ENCODE measurements at places on chromosomes 16 and 17. TPM values are rescaled to one million over a fixed set of nuclear protein-coding genes. Genes with fewer than 3 reads are reported as not detected.
A peak's percentile ranks its signal among the peaks of the same experiment; 100 is the strongest.

SDK2 gene
- polyA plus RNA-seq: 1.5 TPM

GRCh38 chr17:82325286-82326180 lies 8.0 kb downstream of the SECTM1 start:
- no peaks in the 10 kb centered on the region for H3K36me3 ChIP-seq
- no peak overlapping the region for H3K4me3 ChIP-seq
- DNase-seq: no peak
- H3K27ac ChIP-seq: no peak overlapping the region
- peaks cover 13% of the 10 kb centered on the region for H3K4me1 ChIP-seq

USP43 gene
- 3.3 TPM for polyA plus RNA-seq

- no peaks in the 10 kb centered on the region for H3K36me3 ChIP-seq
- no peak overlapping the region for H3K4me3 ChIP-seq
- no peaks in the 10 kb centered on the region for H3K27me3 ChIP-seq
- no peak for DNase-seq
These were observed 128.7 kb downstream of the C16orf78 start for GRCh38 chr16:49502136-49502881.

DNA sequence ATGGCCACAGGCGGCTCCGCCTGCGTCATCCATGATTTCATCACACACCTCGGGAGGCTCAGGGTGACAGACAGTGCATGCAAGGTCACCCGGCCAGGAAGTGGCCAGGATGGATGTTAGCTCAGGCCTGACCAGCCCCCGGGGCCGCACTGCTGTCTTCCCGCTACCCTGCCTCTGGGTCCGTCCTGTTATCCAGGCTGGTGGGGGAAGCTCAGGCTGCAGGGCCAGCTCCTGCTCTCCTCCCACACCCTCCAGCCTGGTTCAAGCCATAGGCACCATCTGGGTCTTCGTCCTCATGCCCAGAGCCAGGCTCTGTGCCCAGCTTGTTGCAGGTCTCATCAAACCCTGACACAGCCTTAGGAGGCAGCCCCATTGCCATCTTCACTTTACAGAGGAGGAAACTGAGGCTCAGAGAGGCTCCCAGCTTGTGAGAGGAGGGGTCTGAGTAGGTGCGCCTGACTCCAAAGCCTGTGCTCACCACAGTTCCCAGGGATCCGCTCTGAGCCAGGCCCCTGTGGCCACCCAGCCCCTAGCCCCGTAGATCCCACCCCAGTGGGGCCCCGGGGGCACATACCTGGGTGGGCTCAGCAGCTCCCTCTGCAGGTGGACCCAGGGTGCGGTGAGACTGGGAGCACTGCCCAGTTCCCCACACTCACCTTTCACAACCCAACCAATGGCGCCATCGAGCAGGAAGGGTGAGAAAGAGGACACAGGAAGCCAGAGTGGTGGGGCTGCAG lies 412 bp upstream of the ADGRG3 start:
- no peaks in the 10 kb centered on the region for H3K36me3 ChIP-seq
- H3K27me3 ChIP-seq: no peaks in the 10 kb centered on the region
- no peak overlapping the region for H3K4me3 ChIP-seq
- no peak for DNase-seq

NSRP1 gene
- 22.8 TPM for polyA plus RNA-seq

CACNA1G gene
- polyA plus RNA-seq: 0.18 TPM

- H3K36me3 ChIP-seq: no peaks in the 10 kb centered on the region
- H3K27me3 ChIP-seq: no peaks in the 10 kb centered on the region
- H3K4me3 ChIP-seq: no peak overlapping the region
- no peak for DNase-seq
- H3K4me1 ChIP-seq: no peaks in the 10 kb centered on the region
- no peak overlapping the region for H3K27ac ChIP-seq
These were observed 42.7 kb upstream of the METRNL start for GRCh38 chr17:83036666-83037065.

NEUROD2 gene
- polyA plus RNA-seq: 0.04 TPM

DNA sequence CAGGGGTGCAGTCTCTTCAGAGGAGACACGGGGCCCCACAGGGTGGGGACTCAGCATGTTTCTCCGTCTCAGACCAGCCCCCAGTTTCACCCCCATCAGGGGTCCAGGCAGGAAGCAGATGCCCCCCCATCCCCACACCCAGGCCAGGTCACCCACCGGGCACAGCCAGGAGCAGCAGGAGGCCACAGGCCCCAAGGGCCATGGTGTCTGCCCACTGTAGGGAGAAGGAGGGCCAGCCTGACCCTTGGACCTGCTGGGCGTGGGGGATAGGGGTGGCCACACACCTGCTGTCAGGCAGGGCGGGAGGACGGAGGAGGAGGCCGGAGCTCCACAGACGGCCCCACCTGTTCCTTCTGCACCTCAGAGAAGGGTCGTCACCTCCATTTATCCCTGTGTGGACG lies at the start of gene TPSG1:
TSS of gene TPSG1 (minus strand) at position 218 of the 401 bp plus-strand sequence. CDS start at position 202, 16 bp downstream.
- no peaks in the 10 kb centered on the region for H3K4me1 ChIP-seq
- H3K4me3 ChIP-seq: no peak within 1 kb of the TSS
- no peak for DNase-seq
- no peaks in the 10 kb centered on the region for H3K27me3 ChIP-seq
- H3K27ac ChIP-seq: no peak within 1 kb of the TSS

DNA sequence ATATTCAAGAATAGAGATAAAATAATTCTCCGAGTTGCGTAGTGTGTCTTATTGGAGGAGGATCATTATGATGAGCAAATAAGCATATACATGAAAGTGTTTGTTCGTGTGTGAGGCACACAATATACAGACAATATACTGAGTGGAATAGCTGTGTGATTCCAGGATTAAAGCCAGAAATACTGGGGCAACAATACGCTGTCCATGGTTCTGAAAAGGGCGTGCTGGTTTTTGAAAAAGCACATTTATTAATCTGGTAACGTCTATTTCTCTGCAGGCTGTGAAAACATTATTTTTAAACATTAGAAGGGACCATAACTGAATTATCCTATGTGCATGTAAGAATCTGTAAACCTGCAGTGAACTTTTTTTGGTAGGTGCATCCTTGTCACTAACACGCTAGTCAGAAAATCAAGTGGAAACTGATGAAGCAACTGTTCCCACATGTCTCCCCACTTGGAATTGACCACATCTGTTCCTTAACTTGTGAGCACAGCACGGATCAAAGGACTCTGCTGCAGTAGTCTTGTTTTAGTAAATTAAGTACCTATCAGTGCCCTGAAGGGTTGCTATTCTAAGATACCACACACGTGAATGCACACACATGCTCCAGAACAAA lies 346.0 kb downstream of the GRIN2A start:
- H3K36me3 ChIP-seq: no peaks in the 10 kb centered on the region
- H3K27me3 ChIP-seq: no peaks in the 10 kb centered on the region
- H3K4me3 ChIP-seq: no peak overlapping the region

- no peak overlapping the region for H3K27ac ChIP-seq
- H3K4me1 ChIP-seq: peaks cover 69% of the 10 kb centered on the region
- H3K4me3 ChIP-seq: no peak overlapping the region
- peak; percentile 83 for DNase-seq
- no peaks in the 10 kb centered on the region for H3K27me3 ChIP-seq
These were observed 5.6 kb downstream of the SLC16A3 start for GRCh38 chr17:82234211-82235055.

KRT20 gene
- 0.24 TPM for polyA plus RNA-seq

GRCh38 chr16:59212492-59213024 lies 478.4 kb upstream of the GOT2 start:
- no peak for DNase-seq
- no peaks in the 10 kb centered on the region for H3K27me3 ChIP-seq
- peaks cover 2% of the 10 kb centered on the region for H3K4me1 ChIP-seq
- no peak overlapping the region for H3K4me3 ChIP-seq
- no peak overlapping the region for H3K27ac ChIP-seq

DNA sequence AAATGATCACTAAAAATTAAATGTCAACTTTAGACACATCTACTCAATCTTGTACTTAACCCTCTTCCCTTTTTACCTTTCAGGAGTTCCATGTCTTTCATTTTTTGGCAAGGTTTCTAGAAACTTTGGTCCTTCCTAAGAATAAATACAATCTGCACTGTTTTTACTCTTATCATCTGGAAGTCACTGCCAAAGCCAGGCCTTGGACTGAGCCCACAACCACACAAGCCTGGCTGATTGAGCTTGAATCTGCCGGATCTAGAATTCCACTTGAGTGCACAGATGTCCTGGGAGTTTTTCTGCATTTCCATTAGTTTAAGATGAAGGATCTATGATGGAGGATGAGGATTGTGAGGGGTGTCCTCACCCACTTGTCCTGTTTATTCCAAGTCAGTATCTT lies 126.1 kb downstream of the VPS53 start:
- no peaks in the 10 kb centered on the region for H3K4me1 ChIP-seq
- H3K4me3 ChIP-seq: no peak overlapping the region
- no peak for DNase-seq
- peaks cover 5% of the 10 kb centered on the region for H3K36me3 ChIP-seq

BIRC5 gene
- 2.0 TPM for polyA plus RNA-seq

DNA sequence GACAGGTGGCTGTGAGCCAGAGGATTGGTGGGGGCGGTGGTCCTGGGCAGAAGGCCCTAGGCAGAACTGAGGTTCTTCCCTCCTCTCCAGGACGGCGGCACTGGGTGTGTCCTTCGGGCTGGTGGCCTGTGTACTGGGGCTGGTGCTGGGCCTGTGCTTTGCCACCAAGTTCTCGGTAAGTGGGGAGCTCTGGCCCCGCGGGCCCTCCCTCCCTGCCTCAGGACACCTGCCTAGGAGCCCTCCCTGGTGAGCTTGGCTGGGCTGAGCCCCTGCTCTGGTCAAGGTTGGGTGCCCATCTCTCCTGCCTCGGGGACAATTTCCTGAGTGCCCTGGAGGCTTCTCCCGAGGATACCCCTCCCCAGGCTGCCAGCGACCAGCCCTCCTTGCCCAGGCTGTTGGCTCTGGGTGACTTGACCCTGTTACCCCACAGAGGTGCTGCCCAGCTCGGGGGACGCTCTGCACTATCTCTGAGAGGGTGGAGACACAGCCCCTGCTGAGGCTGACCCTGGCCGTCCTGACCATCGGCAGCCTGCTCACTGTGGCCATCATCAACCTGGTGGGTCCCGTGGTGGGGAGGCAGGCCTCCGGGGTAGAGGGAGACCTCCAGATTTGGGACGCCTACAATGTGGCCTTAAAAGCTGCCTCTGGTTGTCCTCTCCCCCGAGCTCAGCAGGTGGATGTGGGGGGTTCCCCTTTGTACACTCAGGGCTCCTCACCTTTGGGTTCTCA lies 42.0 kb downstream of the ADCY7 start:
- H3K4me3 ChIP-seq: no peak overlapping the region
- no peaks in the 10 kb centered on the region for H3K36me3 ChIP-seq
- H3K27ac ChIP-seq: no peak overlapping the region
- H3K27me3 ChIP-seq: no peaks in the 10 kb centered on the region
- no peak for DNase-seq

GRCh38 chr17:64385187-64386083 lies 5.2 kb downstream of the PECAM1 start:
- no peak for DNase-seq
- no peaks in the 10 kb centered on the region for H3K36me3 ChIP-seq
- peak overlapping the region; percentile 29 for H3K4me3 ChIP-seq
- H3K27me3 ChIP-seq: no peaks in the 10 kb centered on the region

VAT1L gene
- 0.16 TPM for polyA plus RNA-seq

DNA sequence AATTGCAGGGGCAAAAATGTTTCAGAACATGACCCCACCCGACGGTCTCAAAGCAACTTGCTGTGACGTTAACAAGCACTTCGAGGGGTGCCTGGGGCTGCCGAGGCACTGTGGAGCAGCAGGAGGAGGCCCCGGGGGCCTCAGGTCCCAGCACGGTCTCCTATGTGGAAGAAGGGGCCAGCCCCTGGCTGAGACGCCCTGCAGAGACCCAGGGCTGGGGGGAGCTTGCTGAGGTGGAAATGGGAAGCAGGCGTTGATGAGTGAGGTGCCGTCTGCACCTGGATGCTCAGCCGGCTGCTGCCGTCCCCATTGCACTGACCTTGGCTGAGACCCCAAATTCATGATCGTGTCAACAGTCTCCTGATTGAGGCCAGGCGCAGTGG lies 46.5 kb downstream of the NT5M start:
- H3K4me3 ChIP-seq: no peak overlapping the region
- no peak overlapping the region for H3K27ac ChIP-seq
- H3K4me1 ChIP-seq: peaks cover 12% of the 10 kb centered on the region
- no peak for DNase-seq
- no peaks in the 10 kb centered on the region for H3K27me3 ChIP-seq
- H3K36me3 ChIP-seq: no peaks in the 10 kb centered on the region

NXN gene
- 30.5 TPM for polyA plus RNA-seq

- H3K4me1 ChIP-seq: no peaks in the 10 kb centered on the region
- H3K36me3 ChIP-seq: no peaks in the 10 kb centered on the region
- H3K4me3 ChIP-seq: no peak overlapping the region
- no peak for DNase-seq
- no peaks in the 10 kb centered on the region for H3K27me3 ChIP-seq
These were observed 255.7 kb upstream of the DYNLRB2 start for GRCh38 chr16:80285104-80285503.

DNA sequence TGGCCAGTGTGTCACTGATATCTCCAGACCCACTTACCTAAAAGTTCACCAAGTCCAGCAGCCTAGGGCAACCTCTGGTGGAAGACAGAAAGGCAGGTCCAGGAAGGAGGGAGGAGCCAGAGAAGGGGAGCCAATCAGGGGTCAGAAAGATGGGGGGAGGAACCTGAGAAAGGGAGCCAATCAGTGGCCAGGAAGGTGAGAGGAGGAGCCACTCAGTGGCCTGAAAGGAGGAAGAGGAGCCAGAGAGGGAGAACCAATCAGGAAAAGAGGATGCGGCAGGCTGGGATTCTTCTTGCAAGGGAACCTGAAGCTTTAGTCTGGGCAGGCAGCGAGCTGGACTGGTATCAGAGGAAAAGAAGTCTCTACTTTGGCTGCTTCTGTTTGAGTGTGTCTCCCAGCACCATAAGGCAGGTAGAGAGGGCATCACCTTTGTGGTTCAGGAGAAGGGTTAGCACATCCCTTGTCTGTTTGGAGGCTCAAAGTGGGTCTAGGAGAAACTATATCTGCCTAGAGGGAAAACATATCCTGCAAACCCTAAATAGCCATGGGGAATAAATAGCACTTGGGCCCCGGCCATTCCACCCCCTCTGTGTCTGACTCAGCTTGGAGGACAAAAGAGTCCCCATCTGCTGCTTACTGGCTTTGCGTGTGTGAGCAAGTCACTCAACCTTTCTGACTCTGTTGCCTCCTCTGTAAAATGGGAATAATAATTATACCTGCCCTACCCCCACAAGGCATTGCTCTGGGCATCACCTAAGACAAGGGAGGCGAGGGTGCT lies 43.4 kb upstream of the CRHR1 start:
- H3K4me3 ChIP-seq: no peak overlapping the region
- no peaks in the 10 kb centered on the region for H3K4me1 ChIP-seq
- H3K27me3 ChIP-seq: peaks cover 4% of the 10 kb centered on the region
- H3K27ac ChIP-seq: no peak overlapping the region

Measured in lung (tissue), 17 donors.